ENCODE measurements at places on chromosomes 4 and X.

DNA sequence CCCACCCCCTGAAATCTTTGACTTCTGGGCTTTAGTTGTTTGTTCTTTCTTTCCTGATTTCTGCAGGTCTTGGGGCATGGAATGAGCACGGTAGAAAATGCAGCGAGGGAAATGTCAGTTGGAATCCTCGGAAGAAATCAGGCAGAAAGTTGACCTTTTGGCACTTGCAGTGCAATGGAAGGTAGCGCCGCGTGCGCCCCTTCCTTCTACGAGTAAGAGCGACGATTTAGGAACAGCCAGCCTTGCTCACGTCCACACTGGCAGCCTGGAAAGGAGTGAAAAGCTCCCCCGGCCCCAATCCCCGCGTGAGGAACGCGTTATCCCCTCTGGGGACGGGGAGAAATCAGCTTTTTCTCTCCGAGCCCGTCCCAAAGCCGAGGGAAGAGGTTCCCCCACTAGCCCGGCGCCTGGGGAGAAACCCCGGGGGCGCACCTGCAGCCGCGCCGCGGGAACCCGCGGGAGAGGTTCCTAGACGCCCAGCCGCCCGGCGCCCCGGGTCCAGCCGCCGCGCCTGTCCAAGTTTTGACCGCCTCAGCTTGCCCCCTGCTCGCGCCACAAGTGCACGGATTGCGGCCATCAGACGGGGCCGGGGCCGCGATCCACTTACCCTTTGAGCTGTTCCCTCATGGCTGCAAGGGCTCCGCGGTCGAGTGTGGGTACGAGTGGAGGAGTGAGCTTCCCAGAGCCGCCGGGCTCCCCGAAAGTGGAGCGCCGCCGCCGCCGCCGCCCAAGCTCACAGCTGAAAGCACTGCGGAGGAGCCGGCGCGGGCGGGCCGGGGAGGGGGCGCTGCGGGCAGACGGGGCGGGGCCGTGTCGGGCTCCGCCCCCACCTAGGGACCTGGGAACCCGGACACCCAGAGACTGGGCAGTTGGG lies 194.6 kb upstream of the FTHL17 start:
- peak; percentile 49 for DNase-seq

DNA sequence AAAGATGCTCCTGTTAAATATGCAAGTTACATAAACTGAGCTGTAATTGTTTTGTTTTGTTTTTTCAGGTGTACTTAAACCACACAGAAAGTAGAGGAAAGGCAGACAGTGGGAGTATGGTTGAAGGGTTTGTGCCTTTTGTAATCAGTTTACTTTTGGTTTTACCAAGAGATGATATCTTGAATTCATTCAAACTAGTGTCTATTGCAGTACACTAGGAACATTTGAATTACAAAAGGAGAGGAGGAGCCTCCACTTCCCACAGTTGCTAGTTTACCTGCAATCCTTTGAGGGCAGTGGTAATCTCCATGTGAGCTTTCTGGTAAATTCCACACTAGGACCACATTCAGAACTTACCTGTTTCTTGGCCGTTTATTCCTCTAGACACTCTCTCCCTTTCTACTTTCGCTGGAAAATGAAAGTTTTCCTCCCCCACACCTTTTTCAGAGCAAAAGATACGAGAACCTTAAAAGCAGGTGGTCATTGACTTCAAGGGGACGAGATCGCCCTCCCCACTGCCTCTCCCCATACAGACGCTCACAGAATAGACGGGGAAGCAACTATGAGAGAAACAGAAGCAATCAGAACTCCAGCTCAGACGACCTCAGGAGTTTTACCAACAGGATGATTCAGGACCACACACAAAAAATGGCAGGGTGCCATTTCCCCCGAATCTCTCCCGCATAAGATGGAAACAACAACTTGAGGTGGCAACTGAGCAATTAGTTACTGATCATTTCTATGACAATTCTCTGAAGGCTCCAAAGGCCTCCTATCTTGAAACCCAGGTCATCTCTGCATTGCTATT lies 3.3 kb downstream of the RBM47 start:
- peak; percentile 44 for DNase-seq

GRCh38 chrX:50180073-50180940 lies 20.5 kb downstream of the AKAP4 start:
- DNase-seq: no peak

GRCh38 chr4:47972181-47972580 lies 44.3 kb downstream of the CNGA1 start:
- no peak for DNase-seq

GRCh38 chrX:68183612-68184214 lies 249.6 kb downstream of the OPHN1 start:
- peak; percentile 42 for DNase-seq

- no peak for DNase-seq
Observed at GRCh38 chr4:22764183-22764582, 71.4 kb downstream of the GBA3 start.

- DNase-seq: no peak
Observed at GRCh38 chr4:26015133-26015651, 101.2 kb downstream of the SMIM20 start.

GRCh38 chrX:120281761-120282160 lies 29.5 kb downstream of the TMEM255A start:
- no peak for DNase-seq

- DNase-seq: no peak
Observed at GRCh38 chr4:173932701-173933100, 350.8 kb downstream of the FBXO8 start.

DNA sequence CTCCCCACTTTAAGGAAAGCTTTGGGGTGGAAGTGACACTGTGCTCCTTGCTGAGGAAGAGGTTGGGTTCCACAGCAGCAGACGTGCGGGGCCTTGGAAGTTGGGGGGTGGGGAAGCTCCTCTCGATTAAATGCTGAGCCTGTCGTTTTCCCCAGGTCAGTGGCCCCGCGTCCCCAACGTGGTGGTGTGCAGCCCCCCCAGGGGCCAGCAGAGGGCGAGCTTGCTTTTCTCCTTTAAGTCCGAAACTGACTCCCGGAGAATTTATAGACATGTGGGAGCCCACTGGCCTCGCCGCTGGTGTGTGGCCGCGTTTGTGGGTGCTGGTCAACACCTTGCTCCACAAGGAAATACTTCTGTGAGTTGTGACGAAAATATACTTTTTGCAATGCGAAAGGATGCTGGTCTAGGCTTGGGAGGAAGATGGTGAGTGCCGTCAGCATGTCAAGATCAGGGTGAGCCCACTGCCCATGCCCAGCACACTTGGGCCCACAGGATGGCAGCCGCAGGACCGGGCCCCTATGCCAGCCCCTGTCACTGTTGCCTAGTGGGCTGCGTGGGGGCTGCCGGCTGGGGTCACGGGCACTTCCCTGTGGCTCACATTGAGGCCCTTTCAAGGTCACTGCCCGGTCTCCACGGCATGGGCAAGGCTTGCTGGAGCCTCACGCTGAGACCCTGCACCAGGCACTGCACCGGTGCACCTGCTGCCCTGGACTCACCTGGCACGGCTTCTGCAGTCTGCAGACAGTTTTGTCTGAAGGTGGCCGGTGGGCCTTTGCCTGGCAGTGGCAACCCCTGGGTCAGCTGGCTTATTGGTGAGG lies 9.4 kb downstream of the UVSSA start:
- DNase-seq: peak; percentile 47

- DNase-seq: no peak
Observed at GRCh38 chr4:52689096-52689495, 30.0 kb upstream of the USP46 start.

DNA sequence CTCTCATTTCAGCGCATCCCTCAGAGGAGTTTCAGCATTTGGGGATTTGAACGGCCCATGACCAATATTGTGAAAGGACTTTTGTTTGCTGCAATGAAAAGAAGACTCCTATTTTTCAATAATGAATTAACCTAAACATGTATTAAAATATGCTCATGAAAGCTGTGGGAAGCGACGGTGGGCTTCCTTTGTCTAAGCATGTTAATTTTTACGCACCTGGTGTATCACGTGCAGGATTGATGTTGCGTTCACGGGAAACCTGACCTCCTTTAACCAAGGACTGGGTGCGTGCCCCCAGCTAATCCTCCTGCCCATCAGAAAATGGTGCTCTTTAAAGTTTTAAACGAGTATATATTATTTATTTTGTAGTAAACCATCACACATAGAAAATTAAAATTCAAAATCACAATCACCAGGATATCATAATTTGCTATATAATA lies 590 bp upstream of the CCDC110 start:
- no peak for DNase-seq

Data from ACHN (cell line).